ENCODE measurements at places on chromosomes 7 and 10.

GRCh38 chr7:144830811-144831210, 5.0 kb downstream of the TPK1 start:
- DNase-seq: no peak

GRCh38 chr7:131889572-131890150, 333.2 kb upstream of the PODXL start:
- DNase-seq: no peak

DNA sequence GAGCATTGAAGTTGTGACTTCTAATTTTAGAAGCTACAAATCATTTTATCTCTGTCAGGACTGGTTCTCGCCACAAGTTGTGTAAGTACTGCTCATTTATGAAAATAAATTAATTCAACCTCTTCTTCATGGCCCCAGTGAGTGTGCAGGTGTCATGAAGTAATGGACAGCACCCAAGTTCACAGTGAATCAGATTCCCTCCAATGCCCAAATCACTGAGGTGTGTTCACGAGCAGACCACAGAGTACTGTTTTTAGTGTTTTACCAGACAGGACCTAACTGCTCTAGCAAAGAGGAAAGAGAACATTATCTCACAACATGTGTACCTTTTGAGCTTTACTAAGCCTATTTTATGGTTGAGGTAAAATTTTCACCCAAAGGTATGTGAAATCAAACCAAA, 980.0 kb downstream of the CNTNAP2 start:
- no peak for DNase-seq

DNA sequence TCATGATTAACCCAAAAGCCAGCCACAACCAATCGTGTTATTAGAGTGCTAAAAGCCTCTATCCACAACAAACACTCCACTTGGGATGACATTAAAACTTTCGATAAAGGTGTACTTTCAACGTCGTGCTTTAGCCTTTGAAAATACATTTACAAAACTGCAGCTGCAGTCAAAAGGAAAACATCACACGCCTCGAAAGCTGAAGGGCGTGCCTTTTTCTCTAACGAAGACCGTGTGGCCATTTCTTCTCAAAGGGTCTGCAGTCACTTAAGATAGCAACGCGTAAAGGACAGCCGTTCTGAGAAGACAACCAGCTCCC, 1.1 kb downstream of the ARHGAP12 start:
- DNase-seq: peak; percentile 28

- peak; percentile 6 for DNase-seq
Measured at GRCh38 chr7:36037121-36037662, 115.9 kb upstream of the EEPD1 start.

DNA sequence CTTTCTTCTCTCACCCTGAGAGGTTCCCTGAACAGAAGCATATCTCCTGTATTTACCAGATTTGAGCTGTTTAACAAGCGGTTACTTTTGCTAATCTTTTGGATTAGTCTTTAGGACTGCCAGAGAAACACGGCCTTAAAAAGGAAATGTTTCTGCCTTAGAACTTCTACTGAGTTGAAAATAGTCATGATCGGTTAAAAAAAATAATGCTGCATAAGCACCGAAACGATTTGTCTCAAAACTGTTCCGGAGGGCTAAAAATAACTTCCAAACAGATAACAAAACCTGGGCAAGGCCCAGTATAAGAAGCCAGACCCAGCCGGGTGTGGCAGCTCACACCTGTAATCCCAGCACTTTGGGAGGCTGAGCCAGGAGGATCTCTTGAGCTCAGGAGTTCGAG, 43.3 kb upstream of the CYTH3 start:
- no peak for DNase-seq

- no peak for DNase-seq
Measured at GRCh38 chr10:133143546-133143945, 16.5 kb upstream of the KNDC1 start.

GRCh38 chr10:7400068-7400715, 10.6 kb downstream of the SFMBT2 start:
- no peak for DNase-seq

DNA sequence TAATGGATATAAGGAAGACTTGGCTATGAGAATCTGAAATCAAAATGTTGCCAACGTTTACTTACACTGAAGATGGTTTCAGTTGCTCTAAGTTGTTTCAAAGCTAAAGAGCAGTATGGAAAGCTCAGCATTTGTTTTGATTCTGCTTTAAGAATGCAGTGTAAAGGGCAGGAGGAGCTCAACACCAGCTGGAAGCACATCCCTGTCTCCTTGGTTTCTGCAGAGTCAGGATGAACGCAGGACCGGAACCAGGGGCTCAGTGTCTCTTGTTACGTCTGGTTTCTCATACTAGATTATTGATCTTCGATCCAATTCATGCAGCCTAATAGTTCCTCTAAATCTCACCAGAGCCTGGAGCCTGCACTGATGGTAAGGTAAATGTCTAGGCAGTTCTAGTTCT, 24.1 kb downstream of the ZRANB1 start:
- DNase-seq: no peak

DNA sequence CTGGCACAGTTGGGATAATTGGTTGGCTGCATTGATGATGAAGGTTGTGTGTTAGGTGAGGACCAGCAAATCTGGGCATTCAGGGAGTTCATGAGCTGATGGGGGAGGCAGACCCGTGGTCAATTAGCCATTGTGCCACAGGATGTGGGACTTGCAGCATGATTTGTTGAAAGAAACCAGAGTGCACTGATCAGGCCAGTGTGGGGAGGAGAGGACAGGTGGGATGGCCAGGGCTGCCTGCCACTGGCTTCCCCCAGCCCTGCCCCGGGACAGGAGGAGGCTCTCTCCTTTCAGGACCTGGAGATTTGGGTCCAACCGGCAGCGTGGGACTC, 4.3 kb downstream of the CLIP2 start:
- no peak for DNase-seq

DNA sequence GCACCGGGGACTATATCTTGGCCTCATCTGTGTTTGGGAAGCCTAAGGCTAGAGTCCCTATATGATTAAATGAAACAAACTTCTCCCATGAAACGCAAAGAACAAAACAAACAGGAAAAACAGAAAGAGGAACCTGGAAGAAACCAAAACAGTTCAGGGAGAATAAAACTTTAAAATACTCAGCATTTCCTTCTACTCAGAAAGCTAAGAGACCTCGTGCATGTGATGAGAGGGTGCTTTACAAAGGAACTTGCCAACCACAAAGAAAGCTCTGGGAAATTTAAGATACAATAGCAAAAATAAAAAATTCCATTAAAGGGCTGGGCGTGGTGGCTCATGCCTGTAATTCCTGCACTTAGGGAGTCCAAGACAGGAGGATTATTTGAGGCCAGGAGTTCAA, 6.9 kb downstream of the PILRA start:
- DNase-seq: no peak

DNA sequence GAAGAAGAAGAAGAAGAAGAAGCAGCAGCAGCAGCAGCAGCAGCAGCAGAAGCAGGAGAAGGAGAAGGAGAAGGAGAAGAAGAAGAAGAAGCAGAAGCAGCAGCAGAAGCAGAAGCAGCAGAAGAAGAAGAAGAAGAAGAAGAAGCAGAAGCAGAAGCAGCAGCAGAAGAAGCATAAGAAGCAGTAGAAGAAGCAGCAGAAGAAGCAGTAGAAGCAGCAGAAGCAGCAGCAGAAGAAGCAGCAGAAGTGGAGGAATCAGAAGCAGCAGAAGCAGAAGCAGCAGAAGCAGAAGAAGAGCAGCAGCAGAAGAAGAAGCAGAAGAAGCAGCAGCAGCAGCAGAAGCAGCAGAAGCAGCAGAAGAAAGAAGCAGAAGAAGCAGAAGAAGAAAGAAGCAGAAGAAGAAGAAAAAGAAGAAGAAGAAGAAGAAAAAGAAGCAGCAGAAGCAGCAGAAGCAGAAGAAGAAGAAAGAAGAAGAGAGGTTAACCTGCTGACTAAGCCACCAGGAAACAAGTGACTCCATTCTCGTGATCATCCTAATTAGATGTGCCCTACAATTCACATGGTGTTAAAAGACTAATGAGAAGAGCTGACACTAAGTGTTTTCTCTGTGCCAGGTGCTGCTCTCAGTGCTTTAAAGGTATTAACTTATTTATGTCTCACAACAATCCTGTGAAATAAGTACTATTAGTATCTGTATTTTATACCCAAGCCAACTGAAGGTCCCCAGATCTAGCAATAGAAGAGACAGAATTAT, 11.6 kb downstream of the CDNF start:
- DNase-seq: no peak

DNA sequence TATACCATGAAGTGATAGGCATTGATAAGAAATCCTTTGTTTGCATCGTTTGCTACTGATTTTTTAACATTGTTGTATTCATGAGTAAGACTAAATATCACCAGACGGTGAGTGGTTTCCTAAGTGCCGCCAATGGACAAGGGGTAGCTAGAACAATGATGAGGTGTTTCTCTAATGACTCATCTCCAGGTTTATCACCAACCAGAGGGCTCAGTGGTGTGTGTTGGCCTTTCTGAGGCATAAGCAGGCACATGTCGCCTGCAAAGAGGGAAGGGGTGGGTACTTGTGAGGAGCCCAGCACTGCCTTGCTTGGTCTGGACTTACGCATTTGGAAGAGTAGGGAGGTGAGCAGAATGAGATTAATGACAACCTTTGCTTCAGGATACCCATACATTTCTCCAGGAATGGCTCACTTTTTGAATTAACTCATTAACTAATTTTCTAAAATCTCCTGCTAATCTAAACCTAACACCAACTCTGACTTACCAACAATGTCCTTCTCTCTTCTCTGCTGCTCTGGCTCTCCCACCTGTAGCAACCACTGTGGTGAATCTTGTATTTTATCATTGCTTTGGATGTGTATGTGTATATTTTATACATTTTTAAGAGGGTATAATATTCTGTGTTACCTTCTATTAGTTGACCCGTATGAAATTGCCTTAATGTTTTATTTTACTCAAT, 722.6 kb downstream of the GRID1 start:
- no peak for DNase-seq

- no peak for DNase-seq
Measured at GRCh38 chr10:35726846-35727245, 84.8 kb upstream of the FZD8 start.

GRCh38 chr7:55966851-55967250, 2.5 kb downstream of the NIPSNAP2 start:
- DNase-seq: no peak

GRCh38 chr10:18229826-18230225, 89.6 kb downstream of the CACNB2 start:
- no peak for DNase-seq

DNA sequence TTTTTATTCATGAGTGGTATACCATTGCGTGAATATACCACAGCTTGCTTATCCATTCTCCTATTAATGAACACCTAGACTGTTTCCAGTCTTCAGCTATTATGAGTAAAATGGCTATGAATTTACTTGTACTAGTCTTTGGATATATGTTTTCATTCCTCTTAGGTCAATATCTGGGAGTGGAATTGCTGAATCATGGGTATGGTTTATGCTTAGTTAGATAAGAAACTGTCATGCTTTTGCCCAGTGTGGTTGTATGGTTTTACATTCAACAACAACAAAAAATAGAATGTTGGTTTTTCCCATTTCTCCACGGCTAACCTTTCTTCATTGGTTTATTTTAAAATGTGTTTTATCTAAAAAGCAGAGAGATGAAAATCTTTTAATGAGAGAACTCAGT, 308.3 kb downstream of the PHF14 start:
- DNase-seq: no peak

DNA sequence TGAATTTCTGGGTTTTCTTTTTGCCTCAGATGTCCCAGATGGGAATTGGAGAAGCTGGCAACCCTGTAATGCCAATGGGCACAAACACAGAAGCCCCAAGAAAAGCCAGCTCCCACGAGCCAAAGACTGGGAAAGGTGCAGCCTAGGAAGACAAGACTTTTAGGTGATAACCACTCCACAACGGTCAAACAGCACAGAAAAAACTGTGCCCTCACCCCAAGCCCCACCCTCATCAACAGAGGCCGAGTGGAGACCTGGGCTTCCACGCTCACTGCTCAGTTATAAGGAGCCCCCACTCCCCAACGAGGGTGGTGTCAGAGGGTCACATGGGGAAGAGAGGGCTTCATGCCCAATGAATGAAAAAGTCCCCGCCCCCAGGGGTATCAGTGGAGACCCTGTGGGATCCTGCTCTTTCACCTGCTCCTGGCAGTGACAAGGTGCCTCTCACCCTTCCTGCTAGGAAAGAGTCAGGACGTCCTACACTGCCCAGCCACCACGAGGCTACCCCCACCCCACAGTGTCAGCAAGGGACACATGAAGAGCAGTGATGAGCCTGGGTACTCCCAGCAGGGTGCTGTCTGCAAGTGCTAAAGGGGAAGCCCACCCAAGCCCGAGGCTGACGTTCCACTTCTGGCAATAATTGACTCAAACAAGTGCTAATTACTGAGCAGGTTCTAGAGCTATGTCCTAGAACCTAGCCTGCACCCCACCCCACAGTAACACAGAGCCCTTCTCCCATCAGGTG, 8.3 kb downstream of the TMEM273 start:
- DNase-seq: no peak

DNA sequence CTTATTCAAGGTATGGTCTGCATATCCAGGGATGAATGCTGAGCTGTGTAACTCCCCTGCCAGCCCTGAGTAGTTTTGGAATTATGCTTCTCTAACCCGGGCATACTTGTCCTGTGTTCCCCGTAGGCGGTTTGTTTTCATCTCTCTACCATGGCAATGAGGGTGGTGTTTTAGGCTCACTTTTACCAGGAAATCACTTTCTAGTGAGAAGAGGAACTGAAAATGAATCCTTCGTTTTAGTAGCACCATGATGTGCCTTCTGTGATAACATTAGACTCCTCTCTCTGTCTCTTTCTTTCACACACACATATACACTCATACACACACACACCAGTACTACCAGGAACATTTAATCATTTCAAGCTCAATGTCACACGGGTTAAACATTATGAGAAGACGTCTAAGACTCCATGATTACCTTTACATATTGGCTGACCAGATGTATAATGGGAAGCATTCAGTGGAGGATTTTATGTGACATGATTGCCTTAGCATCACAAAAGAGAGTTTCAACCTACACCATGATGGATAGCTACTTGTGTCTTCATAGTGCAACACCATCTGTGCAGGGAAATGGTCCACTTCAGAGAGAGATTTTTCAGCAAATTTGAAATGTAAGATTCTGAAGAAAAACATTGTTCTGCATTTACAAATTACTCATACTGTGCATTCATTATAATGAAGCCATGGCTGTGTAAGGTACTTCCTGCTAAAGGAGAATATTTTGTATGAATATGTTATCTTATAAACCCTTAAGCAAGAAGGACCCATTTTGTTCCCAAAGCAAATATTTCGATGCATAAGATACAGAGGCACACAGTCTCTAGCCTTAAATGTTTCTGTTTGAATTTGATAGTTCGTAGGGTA, 31.0 kb upstream of the PFKP start:
- no peak for DNase-seq

GRCh38 chr10:52232561-52233350, 81.3 kb upstream of the DKK1 start:
- no peak for DNase-seq

GRCh38 chr10:117221156-117221711, 19.7 kb upstream of the SLC18A2 start:
- no peak for DNase-seq

DNA sequence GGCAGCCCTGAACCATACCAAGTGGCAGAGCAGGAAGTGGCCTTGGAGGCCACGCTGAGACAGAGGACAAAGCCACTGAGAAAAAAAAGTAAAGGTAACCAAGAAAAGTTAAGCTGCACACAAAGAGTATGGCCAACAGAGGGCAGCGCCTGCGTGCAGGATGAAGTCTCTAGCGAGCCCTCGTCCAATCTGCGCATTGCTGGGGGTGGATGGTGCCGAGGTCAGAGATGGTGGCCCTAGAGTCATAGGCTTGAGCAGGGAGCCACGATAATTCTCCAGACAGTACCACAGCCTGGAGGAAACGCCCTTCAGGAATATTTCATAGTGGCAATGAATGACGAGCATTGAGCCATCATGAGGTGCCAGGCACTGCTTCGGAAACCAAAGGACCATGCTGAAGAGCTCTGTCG, 9.7 kb downstream of the ATP6V0E2 start:
- peak; percentile 8 for DNase-seq

GRCh38 chr7:28001896-28002295, 178.7 kb downstream of the JAZF1 start:
- no peak for DNase-seq
